Left ventricle myocardium inferior (tissue), 1 donor: ENCODE measurements at places on chromosomes 3 and 15. TPM values are rescaled to one million over a fixed set of nuclear protein-coding genes. Genes with fewer than 3 reads are reported as not detected.

Gene PATL2
- total RNA-seq, result 3.7 TPM

Gene NLGN1
- total RNA-seq, result 13.7 TPM

Gene GRAMD2A
- not detected for total RNA-seq

Gene NECTIN3
- 7.6 TPM for total RNA-seq

Gene PPP2R3A
- 94.9 TPM for total RNA-seq

Gene BCL6
- total RNA-seq, result 47.7 TPM

Gene ECE2
- not detected for total RNA-seq

Gene PRSS50
- total RNA-seq, result 0.22 TPM

Gene TRIM42
- total RNA-seq, result not detected

DNA sequence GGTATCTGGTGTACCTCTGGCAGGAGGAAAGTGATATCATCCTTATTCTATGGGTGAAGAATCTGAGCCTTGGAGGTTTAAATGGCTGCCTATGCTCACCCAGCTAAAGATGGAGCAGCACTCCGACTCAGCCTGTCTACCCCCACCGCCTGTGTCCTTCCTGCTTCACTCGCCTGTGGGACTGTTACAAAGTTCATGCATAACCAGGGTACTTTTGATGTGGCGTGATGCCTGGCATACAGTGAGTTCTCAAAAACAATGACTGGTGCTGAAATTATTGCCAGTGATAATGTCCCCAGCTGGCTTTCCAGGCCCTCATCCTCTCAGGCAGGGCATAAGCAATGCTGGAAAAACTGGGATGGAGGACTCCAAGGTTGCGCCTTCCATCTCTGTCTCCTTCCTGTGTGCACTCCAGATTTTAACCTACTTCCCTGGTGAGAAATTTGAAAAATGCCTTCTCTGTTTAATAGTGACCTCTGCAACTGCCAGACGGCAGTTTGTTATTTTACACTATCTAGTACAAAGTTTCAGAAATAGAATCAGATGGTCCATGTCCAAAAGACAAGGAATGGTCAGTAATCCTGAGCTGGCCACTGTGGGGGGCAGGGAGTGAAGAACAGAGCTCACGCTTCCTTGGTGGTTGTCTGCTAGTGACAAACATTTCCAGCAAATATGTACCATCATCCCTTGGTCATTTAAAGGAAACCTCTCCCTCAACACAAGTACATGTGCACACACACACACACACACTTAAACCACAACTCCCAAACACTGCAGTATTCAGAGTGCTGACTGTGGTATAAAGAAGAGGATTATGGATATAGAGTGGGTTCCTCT is 86.5 kb upstream of the NMNAT3 start:
- DNase-seq, result no peak

- no peak for DNase-seq
Observed at GRCh38 chr15:22973286-22973685, 6.9 kb downstream of the CYFIP1 start.

- DNase-seq, result no peak
Observed at GRCh38 chr3:42129014-42129953, 38.1 kb downstream of the TRAK1 start.

DNA sequence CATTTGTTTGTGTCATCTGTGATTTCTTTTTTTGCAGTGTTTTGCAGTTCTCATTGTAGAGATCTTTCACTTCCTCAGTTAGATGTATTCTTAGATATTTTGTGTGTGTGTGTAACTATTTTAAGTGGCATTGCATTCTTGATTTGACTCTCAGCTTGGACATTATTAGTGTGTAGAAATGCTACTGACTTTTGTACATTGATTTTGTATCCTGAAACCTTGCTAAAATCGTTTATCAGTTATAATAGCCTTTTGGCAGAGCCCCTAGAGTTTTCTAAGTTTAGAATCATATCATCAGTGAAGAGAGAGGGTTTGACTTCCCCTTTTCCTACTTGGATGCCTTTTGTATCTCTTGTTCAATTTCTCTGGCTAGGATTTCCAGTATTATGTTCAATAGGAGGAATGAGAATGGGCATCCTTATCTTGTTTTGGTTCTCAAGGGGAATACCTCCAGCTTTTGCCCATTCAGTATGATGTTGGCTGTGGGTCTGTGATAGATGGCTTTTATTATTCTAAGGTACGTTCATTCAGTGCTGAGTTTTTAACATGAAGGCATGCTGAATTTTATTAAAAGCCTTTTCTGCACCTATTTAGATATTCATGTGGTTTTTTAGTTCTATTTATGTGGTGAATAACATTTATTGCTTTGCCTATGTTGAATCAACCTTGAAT is 211.7 kb downstream of the MBNL1 start:
- no peak for DNase-seq

DNA sequence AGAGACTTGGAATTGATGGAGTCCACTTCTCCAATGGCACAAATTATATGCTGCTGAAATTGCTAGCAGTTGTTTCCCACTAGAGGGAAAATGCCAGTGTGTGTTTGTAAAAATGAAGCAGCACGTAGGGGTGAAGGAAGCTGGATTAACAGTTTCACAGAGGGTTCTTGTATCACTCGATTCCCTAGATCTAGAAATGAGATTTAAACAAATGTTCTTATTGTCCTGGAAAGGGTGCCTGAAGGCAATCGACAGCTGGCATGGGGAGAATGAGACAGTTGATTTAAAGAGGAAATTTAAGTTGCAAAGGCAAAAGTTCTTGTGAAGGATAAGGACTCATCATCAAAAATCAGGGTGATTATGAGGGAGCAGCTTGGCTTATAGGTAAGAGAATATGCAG is 234.8 kb upstream of the ARPP21 start:
- DNase-seq, result no peak

- no peak for DNase-seq
Observed at GRCh38 chr3:131147534-131147933, 120.9 kb downstream of the NEK11 start.

DNA sequence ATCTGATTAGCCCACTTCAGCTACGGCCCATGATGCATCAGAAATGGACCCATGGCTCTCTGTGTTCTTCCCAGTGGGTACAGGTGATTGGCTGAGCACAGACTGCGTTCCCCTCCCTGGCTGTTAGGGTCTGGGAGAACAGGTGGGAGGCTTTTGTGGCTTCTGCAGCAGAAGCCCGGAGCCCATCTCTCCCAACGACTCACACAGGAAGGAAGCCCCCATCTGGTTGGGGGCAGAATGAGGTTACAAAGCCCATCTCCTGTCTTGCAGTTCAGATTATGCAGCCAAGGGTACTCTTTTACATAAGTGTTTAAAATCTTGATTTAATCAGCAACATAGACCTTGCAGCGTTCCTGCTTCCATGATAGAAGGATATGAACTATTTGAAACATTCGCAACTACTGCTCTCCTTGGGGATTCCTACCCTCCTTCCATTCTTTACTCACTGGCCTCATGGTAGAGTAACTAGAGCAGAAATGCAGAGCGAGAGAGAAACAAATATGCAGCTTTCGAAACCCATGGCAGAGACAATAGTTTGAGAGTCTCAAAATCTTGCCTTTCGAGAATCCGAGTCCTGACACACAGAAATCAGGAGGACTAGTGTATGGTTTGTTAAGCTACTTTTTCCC is 291.3 kb downstream of the TLE3 start:
- no peak for DNase-seq

GRCh38 chr3:33652736-33653135 is 65.3 kb downstream of the CLASP2 start:
- DNase-seq, result no peak

DNA sequence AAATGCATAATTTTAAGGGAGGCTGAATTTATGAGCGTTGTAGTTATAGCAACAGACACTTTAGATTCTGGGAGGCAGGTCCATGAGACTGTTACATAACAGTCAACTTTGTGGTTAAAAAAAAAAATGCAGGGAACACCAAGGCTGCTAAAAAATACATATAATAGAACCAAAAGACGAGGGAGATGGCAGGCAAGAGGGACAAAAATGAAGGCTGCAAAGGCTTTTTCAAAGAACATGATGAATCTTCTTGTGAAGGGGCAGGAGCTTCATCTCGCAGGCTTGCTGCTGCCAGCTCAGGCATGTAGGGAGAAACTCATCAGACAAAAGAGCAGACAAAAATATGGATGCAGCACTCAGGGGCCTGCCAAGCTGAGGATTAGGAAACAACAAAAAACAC is 243.9 kb downstream of the SHQ1 start:
- DNase-seq, result no peak

DNA sequence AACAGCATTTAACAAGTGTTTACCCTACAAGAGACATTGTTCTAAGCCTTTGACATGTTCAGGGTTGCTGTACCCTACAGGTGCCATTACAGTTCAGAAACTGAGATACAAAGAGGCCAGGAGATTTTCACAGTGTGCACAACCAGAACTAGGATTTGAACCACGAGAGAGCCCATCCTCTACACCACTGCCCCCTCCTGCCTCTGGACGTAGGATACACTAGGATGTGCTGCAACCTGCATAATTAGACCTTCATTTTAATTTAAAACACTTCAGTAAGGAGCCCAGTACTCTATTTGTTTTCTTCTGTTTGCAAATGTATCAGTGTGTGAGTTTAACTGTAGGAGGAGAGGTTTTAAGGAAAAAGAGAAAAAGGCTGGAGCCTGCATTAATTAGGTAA is 123.1 kb upstream of the RARB start:
- no peak for DNase-seq

DNA sequence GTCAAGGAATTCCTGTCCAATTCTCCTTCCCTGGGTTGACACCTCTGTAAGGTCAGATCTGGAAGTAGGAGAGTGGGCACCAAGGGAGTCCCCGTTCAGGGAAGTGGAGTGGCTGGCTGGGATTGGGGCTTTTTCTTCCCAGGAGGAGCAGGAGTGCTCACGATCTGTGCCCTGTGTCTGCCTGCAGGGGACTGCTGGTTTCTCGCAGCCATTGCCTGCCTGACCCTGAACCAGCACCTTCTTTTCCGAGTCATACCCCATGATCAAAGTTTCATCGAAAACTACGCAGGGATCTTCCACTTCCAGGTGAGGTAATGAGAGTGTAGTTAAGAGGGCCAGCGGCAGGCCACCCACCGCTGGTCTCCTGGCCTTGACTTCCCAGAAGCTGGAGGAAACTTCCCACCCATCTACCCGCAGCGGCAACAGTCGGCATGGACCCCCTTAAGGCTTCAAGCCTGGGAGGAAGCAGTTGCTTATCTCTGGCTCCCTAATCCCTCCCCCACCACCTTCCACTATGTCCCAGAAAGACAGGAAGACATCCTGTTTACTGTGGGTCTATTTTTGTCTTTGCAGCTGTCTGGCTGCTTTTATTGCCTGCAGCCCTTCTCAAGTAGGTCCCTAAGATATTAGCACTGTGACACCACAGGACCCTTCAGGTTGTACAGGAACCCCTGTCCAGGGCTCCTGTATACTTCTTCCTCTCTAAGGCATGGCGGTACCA is 26.8 kb downstream of the CAPN3 start:
- DNase-seq, result no peak

- DNase-seq, result no peak
Observed at GRCh38 chr15:71691458-71692417, 118.6 kb upstream of the NR2E3 start.

GRCh38 chr3:21292971-21293370 is 458.0 kb downstream of the ZNF385D start:
- DNase-seq, result no peak

GRCh38 chr15:71939981-71940588 is 129.7 kb downstream of the NR2E3 start:
- DNase-seq, result no peak

GRCh38 chr3:118960876-118961450 is 73.7 kb downstream of the IGSF11 start:
- no peak for DNase-seq

DNA sequence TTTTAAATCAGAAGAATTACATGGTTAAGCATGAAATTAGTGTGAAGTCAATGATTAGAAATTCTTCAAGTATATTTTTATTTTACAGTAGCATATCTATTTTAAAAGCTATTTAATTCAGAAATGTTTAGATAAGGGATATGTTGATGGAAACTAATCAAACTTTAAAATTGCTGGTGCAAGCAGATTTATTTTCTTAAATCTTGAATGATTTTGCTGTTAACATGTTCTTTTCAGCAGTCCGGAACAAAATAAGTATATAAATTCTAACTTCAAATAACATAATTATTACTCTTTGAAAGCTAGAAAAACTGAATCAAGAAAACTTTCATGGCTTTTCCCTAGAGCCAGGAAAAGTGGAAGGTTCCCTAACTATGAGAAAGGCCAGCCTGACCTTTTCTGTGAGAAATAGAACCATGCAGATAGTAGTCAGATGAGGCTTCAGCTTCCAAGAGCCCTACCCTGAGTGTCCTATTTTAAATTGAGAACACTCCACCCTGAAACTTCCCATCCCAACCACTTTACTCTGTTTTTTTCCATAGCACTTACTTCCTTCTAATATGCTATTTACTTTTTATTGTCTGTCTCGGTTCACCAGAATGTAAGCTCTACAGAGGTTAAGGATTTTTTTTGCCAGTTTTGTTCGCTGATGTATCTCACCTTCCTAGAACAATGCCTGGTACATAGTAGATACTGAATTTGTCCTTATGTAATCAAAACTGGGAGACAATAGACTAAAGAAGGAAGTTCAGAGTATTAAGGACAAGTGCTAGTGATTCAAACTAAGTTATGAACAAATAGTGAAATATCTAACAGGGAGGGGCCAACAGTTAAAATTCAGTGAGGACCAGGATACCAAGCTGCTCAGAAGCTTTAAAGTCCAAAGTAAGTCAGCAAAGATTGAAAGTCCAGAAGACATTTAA is 66.8 kb downstream of the CD200R1L start:
- DNase-seq, result no peak

GRCh38 chr15:101621961-101622360 is 30.2 kb downstream of the TM2D3 start:
- DNase-seq, result no peak

DNA sequence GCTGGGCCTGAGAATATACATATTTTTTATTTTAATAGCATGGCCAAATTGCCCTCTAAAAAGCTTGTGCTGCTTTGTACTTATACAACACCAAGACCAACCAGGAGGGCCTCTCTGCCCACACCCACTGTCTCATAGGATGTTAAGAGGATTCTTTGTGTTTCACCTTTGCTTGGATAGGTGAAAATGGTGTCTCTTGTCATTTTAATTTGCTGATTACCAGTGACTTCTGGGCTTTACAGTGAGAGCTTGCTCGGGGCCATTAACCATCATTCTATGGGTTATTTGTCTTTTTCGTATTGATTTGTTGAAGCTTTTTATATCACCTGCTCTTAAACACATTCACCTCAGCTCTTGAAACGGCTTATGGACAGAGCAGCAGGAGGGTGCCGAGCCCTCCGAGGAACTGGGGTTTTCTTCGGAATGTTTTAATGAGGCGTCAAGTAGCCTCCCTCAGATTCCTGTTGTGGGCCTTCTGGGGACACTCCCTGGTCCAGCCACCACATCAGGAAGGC is 10.5 kb downstream of the PTH1R start:
- no peak for DNase-seq

GRCh38 chr3:103767635-103768034 is 1332.8 kb downstream of the ZPLD1 start:
- DNase-seq, result no peak
